Activated naive CD4-positive, alpha-beta T cell (primary cell): ENCODE measurements at places on chromosomes 6 and 20.

GRCh38 chr6:36824253-36824652 lies 15.0 kb downstream of the CPNE5 start:
- DNase-seq: no peak

DNA sequence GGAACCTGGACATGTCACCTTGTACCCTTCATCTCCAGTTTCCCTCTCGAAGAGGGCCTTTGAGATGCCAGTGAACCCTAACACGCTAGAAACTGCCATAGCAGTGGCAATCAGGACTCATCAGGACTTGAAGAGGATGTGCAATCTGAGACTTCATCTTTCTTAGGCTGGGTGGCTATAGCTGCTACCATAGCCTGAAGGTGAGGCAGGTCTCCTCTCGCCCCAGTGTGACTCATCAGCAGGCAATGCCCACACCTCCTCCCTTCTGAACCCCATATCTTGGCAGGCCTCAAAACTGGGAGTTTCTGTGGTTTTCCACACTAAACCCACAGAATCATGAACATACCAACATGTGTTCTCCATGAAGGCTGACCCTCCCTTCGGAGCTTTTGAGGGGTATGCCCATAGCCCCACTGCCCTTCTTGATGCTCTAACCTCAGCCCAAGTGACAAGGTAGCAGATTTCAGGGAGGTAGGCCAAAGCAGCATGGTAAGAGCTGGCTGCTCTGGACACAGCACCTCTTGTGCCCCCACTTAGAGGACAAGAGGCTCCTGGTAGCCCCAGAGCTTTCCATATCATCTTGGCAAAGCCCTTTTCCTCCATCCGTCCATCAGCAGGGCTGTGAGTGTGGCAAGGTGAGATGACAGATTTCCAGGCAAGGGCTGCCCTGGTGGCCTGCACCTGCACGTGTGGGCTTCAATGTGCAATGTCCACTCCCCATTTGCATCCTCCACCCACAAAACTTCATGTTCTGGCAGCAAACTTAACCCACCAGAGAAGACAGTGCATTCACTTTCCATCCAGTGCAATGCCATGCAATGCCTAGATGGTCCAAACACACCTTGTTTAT lies 2.6 kb downstream of the BLCAP start:
- DNase-seq: no peak

GRCh38 chr20:3414122-3414521 lies 6.7 kb upstream of the DNAAF9 start:
- DNase-seq: no peak

- no peak for DNase-seq
Measured at GRCh38 chr6:56220078-56220477, 27.3 kb downstream of the COL21A1 start.

- no peak for DNase-seq
Measured at GRCh38 chr6:106279179-106279578, 46.4 kb downstream of the ATG5 start.

DNA sequence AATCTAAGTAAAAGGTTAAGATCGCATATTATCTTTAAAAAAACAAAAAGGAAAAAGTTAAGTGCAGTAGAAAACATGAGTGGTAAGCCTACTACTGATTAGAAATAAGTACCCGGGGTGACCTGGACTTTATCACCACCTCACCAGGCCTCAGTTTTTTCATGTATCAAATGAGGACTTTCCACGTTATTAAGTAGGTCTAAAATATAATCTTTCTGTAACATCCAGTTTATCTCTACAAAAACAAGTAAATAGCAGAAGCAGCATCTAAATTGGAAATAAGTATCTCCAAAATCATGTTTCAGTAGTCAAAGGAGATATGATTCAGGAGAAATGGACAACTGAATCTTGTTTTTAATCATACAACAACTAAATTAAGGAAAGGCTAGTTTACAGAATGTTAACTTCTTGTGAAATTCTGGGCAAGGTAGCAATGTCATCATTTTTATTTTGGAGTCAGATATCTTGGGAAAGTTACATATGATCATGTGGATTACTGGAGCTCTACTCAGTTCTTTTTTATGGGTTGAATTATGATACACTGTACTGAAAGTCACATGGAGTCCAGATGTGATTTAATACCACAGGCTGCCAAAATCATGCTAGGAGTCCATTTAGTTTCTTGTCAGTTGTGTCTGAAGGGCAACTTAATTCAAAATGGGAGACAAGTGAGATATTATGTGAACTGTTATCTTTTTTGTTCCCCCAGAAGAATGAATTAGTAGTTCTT lies 114.7 kb upstream of the PRL start:
- DNase-seq: no peak

GRCh38 chr6:170225852-170226417 lies 64.9 kb downstream of the DLL1 start:
- DNase-seq: no peak

- DNase-seq: no peak
Measured at GRCh38 chr6:46130666-46131065, 877 bp downstream of the ENPP4 start.

DNA sequence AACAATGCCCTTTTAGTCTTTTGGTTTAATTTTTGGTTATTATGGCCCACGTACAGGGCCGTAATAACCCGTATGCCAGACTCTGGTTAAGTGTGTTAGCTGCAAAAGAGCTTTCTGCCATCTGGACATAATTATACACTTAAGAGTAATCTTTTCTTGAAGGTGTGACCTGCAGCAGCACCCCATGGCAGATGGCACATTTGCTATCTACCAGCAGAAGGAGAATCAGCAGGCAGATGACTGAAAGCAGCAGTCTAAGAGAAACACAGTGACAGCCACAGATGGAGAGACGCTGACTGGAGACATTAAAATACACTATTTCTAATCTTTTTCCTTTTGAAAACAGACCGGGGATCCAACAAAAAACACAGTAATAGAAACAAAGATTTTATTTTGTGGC lies 18.7 kb downstream of the ASF1A start:
- no peak for DNase-seq

- no peak for DNase-seq
Measured at GRCh38 chr20:4802023-4802422, 80.3 kb downstream of the PRND start.

DNA sequence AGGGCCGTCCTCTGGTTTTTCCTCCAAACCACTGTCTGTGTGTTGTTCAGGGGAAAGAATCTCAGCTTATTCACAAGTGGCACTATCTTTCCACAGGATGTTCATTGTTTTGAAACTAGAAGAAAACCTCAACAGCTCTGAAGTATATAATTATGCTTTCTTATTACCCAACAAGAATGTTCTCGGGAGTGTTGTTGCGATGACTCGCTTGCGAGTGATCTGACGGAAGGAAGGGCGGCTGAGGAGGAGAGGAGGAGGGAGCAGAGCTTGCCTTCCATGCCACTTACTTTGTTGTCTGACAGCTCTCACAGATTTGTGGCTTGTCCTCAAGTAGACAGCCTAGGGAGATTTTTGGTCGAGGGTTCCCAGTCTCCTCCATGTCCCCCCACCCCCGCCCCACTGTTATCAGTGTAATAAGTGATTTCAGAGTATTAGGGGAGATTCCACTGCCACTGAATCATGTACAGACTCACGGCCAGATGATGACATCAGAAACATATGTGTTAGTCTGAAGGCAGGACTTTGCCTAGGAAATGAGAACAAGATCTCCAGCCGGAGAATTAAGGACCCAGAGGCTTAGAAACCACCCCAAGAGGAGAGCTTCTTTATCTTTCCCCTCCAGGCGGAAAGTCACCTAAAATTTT lies 80.7 kb upstream of the CCN6 start:
- DNase-seq: peak; percentile 40

DNA sequence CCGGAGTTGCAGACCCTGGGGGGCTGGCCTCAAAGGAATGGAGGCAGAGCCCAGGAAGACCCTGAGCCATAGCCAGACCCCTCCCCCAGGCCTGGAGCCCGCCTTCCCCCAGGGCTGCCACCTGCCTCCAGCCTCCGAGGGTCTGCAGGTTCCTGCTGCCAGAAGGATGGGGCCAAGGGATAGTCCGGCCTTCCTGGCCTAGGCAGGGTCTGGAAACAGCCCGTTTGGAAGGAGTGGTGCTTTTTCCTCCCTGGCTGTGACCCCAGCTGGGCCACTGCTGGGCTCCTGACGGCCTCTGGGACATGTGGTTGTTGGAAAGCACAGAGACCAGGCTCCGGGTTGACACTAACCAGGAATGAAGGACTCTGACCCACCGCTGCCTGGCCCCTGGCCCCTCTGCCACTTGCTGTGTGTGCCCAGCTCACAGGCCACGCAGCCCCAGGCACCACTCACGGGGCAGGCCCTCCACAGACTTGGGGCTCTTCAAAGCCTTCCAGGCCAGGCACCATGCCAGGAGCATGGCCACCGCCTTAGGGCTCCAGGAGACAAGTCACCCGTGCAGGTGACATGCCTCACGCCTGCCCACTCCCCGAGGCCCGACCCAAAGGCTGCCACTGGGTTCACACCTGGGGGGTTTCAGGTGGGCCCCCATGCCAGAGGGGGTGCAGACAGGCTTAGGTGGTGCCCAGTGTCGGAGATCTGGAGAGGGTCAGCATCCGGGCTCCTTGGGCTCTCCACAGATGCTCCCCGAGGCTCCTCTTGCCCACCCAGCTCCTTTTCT lies 3.9 kb upstream of the LAMA5 start:
- DNase-seq: no peak

- DNase-seq: no peak
Measured at GRCh38 chr6:16007146-16007545, 121.7 kb upstream of the MYLIP start.

DNA sequence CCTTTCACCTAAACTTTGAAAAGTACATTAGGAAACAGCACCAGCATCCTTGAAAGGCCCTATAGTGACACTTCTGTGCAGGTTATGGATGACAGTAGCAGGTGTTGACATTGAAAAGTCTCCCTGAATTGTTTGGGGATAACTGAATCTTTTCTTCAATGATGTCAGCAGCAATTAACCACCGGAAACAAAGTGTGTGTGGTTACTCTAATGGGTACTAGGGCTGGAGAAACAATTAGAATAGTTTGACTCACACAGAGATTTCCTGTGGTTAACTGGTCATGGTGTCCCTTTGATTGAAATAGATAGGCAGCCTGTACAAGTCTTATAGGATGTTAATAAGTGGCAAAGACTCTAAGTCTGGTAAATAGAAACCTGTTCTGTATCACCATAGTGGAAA lies 189.1 kb downstream of the TBX18 start:
- DNase-seq: no peak

DNA sequence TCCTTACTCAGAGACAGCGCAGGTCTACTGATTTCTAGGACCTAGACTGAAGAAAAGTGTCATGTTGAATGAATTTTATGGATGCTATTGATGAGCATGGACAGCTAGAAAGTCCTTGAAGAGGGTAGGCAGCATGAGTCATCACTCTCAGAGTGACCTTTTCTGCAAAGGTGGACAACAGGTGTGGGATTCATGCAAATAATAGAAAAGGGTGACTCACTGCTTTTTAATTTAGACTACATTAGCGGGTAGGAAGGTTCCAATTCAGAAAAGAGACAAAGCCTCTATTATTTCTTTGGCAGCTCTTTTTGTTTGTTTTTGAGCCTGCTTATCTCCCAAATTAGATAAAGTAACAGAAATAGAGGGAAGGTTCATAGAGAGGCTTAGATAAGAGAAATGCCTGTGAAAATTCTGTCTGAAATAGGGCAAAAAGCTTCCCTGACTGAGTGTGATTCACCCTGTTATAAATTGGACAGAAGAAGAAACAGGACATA lies 191.4 kb downstream of the TENT5A start:
- no peak for DNase-seq

- no peak for DNase-seq
Measured at GRCh38 chr6:47091886-47092668, 49.9 kb upstream of the ADGRF1 start.
